ENCODE measurements at places on chromosomes 1 and 21.

GRCh38 chr1:26269198-26269550 lies 10.7 kb upstream of the SH3BGRL3 start:
- DNase-seq = no peak

- no peak for DNase-seq
Observed at GRCh38 chr1:117818456-117818855, 111.0 kb downstream of the GDAP2 start.

- no peak for DNase-seq
Observed at GRCh38 chr1:103283371-103283770, 175.0 kb upstream of the COL11A1 start.

DNA sequence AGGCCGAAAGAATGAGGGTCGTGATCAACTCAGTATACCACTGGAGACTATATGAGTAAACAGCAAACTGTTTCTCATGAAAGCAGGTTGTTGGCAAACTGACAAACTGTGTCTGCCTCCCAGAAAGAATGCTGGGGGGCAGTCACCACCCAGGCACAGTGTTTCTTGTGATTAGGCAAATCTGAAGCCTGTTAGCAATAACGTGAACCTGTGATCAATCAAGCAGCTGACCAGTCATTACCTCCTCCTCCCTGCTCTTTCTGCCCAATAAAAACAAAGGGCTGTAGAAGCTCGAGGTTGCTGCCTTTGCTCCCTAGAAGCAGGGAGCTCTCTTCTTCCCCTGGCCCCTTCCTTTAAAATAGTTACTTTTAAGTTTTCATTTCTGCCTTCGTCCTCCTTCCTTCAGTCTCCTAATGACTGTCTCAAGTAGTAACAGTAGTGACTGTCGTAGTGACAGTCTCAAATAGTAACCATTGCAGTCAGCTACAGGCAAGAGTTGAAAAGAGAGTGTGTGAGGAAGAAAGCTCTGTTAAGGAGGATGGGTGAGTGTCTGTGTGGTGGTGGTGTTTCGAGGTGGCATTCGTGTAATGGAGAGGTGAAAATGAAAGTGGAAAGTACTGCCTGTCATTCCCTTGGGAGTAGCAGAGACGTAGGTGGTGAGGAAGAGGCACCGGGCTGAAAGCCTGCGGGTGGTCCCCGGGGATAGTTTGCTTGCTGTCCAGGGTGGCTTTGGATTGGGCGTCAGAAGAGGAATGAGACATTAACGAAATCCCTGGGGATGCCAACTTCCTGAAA lies 14.5 kb downstream of the HHAT start:
- DNase-seq = no peak

DNA sequence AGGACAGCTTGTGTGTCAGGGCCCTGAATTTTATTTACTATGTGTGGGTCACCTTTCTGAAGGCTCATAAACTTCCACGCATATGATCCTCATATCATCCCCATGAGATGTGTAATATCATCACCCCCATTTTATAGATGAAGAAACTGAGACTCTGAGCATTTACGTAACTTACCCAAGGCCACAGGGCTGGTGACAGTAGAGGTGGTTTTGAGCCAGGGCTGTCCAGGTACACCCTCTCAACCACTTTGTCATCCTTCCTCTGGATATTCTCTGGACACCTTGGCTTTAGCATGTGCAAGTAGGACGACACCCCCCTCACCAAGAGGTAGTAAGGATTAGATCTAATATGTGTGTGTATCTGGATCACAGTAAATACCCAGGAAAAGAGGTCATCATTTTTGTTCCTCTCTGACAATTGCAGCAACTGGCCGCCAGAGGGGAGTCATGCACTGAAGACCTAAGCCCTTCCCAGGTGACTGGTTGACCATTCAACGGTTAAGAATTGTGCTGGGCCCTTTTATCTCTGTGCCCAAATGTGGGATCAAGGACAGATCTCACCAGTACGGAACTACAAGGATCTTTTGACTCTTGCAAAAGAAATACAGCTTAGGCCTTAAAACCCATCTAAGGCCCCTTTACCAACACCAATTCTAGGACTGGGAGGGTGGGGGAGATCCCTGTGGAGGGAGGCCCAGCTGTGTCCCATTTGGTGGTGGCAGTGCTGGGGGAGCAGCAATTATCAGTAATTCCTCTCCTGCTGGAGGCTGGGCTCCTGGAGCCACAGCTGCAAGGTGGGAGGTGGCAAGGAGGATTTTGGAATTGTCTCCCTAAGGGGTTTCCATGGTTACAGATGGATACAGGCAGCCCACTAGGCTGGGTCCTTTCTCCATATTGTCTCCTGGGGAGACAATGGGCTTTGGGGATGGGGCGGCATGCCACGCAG lies 13.7 kb upstream of the E2F2 start:
- peak; percentile 52 for DNase-seq

DNA sequence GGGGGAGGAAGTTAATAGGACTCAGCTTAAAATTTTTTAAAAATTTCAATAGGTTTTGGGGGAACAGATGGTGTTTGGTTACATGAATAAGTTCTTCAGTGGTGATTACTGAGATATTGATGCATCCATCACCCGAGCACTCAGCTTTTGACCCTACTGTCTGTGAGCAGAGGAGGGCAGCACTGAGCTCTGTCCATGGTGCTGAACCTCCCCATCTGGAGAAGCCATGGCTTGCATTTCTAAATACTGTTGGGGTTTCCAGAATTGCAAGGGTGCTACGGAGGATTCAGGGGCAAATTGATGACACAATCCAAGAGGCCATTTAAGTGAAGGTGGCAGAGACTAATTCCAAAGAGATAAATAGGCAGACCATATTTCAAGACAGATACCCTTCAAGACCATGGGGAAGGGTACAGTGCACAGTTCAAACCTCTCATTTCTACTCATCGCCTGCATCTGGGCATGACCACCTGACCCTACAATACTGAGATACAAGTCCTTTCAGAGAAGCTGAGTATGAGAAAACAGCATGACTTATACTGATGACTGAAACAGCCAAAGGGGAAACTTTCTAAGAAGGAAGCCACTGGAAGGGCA lies 17.2 kb downstream of the SYT2 start:
- DNase-seq = peak; percentile 48

DNA sequence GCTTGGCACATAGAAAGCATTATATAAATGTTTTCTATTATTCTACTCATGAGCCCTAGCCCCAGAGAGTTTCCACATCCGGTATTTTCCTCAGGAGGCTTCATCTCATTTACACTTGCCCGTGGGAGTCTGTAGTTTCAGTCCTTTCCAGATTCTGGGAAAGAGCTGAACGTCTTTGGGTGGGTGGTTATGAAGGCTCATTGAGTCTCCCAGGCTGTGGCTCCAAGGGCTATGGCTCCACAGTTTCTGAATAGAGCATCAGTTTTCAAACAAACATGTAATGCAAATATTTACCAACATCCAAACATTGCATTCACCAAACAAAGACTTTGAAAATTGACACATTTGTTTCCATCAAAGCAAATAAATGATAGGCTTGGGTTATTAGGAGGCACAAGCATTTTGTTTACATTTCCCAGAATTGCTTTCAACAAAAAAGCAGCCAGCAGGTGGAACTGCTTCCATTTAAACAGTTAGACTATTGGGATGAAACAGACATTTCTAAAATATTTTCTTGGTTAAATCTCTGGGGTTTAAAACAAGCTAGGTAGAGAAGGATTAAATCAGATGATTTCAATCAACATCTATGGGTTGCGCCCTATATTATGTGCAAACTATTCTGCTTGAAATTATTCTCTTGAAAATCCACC lies 1.3 kb upstream of the LEMD1 start:
- no peak for DNase-seq

GRCh38 chr21:34946916-34947534 lies 102.1 kb downstream of the RUNX1 start:
- DNase-seq = no peak

DNA sequence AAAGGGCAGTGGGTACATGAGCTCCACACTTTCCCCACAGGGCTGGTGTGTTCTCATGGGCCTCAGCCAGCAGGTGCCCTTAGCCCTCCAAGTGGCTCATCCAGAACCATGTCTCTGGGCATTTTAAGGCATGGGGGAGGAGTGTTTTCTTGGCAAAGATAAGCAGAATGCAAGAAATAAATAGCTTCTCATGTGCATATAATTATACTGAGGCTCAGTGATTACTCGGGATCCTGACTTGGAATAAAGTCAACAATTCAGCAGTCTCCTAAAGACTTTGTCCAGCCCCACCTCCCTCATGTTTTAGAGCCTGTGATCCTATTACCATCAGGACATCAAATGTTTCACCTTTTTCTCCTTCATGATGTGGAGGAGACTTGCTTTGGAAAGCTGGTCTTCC lies 92.7 kb upstream of the COG2 start:
- no peak for DNase-seq

GRCh38 chr1:64745986-64746940 lies 1.4 kb downstream of the RAVER2 start:
- no peak for DNase-seq

DNA sequence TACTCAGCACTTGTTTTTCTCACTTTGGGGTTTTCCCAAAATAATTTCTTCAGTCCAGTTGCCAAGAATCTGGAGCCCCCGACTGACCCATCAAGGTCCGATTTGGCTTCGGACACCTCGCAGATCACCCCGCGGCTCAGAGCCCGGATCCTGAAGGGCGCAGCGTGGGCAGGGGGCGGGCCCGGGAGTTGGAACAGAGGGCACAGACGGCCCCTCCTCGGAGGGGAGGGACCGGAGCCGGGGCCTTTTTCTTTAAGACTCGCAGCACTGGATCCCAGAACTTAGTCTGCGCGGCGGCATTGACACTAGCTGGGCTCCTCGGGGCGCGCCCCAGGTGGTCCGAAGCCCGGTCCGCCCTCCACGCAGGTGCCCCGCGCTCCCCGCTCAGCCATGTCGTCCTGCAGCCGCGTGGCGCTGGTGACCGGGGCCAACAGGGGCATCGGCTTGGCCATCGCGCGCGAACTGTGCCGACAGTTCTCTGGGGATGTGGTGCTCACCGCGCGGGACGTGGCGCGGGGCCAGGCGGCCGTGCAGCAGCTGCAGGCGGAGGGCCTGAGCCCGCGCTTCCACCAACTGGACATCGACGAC lies at the start of gene CBR3:
CBR3 (plus strand) TSS at position 277 of the 588 bp plus-strand sequence; CDS start at position 391, 114 bp downstream.
- DNase-seq = peak; percentile 76

- DNase-seq = peak; percentile 69
Observed at GRCh38 chr1:2044510-2045319, 5.5 kb upstream of the PRKCZ start.

DNA sequence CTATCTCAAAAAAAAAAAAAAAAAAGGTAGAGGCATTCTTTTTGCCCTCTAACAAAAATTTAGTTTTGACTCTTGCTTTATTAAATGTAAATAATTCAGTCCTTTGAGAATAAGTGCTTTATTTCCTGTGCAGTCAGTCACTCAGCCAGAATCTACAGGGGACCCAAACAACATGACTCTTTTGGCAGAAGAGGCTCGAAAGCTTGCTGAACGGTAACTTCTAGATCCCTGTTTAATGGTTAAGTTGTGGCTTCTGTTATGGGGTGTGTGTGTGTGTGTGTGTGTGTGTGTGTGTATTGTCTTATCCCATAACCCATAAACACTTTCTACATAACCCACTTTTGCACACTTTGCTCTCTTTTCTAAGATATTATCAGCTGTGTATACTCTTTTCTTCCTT lies 54.9 kb upstream of the LAMC2 start:
- no peak for DNase-seq

- DNase-seq = no peak
Observed at GRCh38 chr1:45787905-45788304, 15.5 kb upstream of the MAST2 start.

DNA sequence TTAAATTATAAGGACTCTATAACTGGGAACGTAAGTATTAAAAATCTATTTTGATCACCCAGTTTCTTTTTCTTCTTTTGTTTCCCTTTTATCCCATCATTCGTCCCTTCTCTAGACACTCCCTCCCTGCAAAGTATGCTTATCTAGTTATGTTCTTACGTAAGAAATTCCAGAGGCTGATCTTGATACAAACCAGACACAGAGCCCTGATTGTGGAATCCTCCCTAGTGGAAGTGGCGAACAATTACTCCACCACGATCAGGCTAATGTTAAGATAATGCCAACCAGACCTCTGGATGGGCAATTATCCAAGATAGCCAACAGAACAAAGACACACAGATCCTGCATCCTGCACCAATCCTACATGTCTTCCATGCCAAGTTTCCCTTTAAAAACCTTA lies 1557.4 kb downstream of the PLA2G4A start:
- DNase-seq = no peak

DNA sequence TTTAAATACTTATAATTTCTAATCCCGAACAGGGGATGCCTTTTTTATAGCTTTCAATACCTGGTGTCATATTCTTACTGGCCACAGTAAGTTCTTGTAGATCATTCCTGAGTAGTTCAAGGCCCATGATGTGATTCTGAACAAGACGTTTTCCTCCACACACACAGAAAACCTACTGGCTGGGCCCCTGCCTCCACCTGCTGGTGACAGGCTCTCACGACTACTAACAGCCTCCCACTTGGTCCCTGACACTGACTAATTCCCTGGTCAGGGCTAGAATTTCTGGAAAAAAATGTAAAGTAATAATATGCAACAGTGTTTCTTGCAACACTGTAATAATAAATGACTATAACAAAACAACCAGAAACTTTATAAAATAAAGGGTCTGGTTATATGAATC lies 50.4 kb upstream of the RIPK4 start:
- DNase-seq = no peak

- DNase-seq = no peak
Observed at GRCh38 chr1:13675151-13675651, 24.8 kb upstream of the PRDM2 start.

DNA sequence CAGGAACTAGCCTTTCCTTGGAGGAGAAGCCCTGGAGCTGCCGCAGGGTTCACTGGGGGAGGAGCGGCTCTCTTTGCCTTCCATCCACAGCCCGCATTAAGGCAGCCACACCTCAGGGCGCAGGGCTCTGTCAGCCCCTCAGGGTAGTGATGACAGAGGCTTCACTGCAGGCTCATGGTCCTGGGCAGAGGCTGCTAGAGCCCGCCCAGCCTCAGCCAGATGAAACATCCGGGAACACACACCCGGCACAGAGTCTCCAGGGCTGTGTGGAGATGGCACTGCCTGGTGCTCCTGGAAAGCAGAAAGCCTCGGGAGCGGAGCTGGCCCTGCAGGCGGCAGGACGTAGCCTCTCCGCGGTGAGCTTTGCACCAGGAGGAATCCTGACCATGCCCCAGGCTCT lies 29.4 kb upstream of the PEX10 start:
- no peak for DNase-seq

- DNase-seq = no peak
Observed at GRCh38 chr1:166721145-166721544, 118.1 kb upstream of the POGK start.

DNA sequence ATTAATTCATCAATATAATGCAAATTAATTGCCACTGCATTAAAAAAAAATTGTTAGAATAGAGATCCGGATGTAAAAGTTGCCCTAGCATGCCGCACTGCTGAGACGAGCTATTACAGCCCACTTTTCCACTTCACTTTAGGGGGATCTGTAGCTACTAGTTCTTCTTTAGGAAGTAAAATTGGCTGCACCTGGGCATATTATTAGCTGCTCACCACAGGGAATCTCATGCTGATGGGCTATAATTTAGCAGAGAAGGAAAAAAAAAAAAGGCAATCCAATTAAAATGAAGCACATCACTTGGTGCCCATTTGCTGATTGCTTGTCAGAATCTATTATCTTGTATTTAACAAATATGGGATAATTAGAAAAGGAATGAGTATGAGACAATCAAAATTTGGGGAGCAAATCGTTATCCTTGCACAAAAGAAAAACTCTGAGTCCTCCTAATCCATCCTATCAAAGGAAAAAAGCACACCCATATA lies 233.4 kb downstream of the DSCAM start:
- no peak for DNase-seq
